ENCODE measurements at places on chromosomes 2 and 18.

GRCh38 chr2:138365581-138365980 is 136.0 kb upstream of the SPOPL start:
- no peak for DNase-seq

DNA sequence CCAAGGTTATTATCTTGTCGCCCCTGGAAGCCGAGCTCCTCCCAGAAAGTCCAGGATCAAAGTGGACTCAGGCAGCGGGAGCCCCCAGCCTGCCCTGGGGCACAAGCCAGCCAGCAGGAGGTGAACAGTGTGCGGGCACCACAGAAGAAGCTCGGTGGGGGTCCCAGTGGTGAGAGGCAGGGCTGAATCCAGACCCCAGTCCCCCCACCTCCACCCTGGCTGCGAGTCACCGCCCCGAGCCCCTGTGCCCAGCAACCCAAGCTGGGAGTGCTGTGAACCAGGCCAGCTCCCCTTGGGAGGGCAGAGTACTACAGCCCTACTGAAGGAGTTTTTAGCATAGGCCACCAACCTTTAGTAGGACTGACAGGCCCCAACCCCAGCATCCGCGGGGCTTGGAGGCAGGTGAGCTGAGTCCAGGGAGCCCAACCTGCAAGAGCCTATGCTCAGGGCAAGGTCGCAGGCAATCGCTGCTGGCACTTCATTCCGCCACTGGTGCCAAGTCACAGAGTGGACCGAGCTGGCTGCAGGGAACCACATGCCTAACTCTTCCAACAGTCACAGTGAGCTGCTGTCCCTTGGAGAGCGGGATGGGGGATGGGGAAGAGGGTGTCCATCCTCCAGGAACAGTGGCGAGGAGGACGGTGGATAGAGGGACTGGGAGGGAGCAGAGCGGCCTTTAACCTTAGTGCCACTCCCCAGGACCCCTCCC is 3.0 kb downstream of the PIEZO2 start:
- no peak for DNase-seq

- no peak for DNase-seq
Observed at GRCh38 chr2:205688417-205689200, 6.3 kb downstream of the NRP2 start.

- DNase-seq: no peak
Observed at GRCh38 chr2:46196871-46197462, 100.2 kb upstream of the EPAS1 start.

- DNase-seq: no peak
Observed at GRCh38 chr2:44348400-44348799, 12.9 kb downstream of the PREPL start.

- DNase-seq: no peak
Observed at GRCh38 chr2:136173126-136173525, 55.2 kb upstream of the CXCR4 start.

- DNase-seq: no peak
Observed at GRCh38 chr2:241810307-241811200, 1.6 kb downstream of the NEU4 start.

- no peak for DNase-seq
Observed at GRCh38 chr2:24073816-24074215, 2.3 kb downstream of the SF3B6 start.

DNA sequence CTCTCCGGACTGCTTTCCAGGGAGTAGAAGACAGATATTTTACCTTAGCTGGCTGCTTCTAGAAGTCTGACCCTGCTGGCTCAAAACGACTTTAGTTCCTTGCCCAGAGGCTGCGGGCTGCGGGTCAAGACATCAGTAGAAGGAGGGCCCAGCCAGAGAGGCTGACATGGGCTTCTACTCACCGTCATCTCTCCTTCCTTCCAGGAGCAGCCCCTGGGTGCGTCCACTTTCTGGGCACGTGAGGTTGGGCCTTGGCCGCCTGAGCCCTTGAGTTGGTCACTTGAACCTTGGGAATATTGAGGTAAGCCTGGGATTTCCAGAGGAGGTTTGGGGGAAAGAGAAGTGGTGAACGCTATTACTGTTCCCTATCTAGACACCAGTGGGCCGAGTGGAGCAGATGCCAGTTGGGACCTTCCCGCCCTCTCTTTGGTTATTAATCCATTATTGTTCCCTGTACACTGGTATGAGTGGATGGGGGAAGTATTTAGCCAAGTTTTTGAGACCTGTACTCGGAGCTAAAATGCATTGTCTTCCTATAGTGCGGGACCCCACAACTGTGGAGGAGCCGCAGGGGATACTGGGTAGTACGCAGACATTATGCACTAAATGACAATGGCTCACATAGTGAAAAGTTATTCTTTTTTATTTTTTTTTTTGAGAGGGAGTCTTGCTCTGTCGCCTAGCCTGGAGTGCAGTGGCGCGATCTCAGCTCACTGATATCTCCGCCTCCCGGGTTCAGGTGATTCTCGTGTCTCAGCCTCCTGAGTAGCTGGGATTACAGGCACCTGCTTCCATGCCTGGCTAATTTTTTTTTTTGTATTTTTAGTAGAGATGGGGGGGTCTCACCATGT is 26.3 kb upstream of the CASP8 start:
- DNase-seq: no peak

- DNase-seq: no peak
Observed at GRCh38 chr2:39667104-39667885, 1.6 kb downstream of the TMEM178A start.

GRCh38 chr2:54855434-54855833 is 132.0 kb downstream of the EML6 start:
- no peak for DNase-seq

GRCh38 chr2:113857464-113857863 is 32.4 kb upstream of the ACTR3 start:
- no peak for DNase-seq

- DNase-seq: no peak
Observed at GRCh38 chr2:100409975-100410647, 7.4 kb downstream of the CHST10 start.

DNA sequence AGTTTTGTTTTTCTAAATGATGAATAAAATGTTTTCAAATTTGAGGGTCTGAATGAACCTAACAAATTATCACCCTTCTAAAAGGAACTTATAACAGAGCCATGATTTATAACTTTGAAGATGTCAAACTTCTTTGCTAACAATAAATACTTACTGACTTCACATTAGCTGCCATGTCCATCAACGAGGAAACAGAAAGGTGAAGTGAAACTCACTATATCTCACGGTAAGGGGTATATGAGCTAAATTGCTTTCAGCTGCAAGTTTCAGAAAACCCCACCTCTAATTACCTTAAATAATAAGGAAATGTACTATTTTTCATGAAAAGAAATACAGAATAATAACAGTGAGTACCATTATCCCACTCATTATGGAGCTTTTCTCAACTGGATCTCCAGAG is 350.8 kb upstream of the NT5C1B start:
- no peak for DNase-seq

DNA sequence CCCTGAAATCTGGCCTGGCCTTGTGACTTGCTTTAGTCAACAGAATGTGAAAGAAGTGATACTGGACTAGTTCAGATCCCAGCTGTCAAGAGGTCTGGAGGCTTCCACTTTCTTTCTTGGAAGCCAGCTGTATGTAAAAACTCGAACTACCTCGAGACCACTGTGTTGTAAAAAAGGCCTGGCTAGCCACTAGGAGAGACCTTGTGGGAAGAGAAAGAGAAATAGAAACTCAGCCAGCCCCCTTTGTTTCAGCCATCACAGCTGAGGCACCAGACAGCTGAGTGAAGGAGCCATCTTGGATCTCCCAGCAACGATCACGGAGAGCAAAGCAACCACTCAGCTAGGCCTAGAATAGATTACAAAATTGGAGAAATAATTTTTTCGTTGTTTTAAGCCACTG is 324.9 kb upstream of the TCF4 start:
- DNase-seq: no peak

DNA sequence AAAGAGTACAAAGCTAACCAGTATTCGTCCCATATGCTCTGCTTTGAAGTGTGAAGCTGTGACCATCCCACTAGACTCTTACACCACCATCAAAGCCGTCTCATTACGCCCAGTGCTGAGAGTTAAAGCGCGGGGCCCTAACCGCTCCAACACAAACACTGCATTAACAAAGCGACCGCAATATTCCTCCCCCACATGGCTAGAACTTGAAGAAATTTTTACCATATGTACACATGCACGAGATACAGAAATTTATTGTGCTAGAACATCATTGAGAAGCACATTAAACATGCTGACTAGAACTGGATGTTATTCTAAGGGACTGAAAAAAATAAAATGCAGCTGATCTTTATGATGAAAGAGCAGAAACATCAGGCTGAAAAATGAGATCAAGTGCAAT is 20.5 kb downstream of the FTCDNL1 start:
- no peak for DNase-seq

DNA sequence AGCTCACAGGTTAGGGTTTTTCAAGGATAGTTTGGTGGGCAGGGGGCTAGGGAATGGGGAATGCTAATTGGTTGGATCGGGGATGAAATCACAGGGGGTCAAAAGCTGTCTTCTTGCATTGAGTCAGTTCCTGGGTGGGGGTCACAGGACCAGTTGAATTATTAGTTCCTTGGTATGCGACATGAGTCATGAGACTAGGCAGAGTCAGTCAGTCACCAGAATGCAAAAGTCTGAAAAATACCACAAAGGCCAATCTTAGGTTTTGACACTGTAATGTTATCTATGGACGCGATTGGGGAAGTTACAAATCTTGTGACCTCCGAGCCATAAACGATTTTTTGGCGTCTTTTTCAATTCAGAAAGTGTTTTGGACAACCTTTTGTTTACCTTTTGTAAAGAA is 101.2 kb downstream of the ZNF519 start:
- DNase-seq: no peak

Data from CD4-positive, alpha-beta T cell treated with Interleukin-15 for 1 hour (primary cell).